ENCODE measurements at places on chromosomes 12 and 14.

GRCh38 chr12:108425238-108425795, 86.2 kb upstream of the CMKLR1 start:
- no peaks in the 10 kb centered on the region for H3K27me3 ChIP-seq
- no peak overlapping the region for H3K4me3 ChIP-seq
- no peak for DNase-seq

DNA sequence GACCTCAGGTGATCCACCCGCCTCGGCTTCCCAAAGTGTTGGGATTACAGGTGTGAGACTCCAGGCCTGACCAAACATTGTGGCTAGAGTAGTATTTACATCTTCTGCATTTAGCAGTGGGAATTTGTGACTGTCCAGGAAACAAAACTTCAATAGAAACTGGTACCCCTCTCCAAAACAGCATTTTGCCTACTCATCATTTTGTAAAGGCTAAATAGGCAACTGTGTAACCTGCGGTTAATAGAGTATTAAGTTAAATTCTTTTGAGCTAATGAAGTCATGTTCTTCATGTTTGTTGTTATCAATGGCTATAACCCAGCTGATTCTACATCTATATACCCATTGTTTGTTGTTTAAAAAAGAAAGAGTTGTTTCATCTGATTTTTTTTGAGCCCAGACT, 8.1 kb downstream of the CMAS start:
- H3K27me3 ChIP-seq = no peaks in the 10 kb centered on the region
- no peak for DNase-seq
- no peak overlapping the region for H3K4me3 ChIP-seq
- no peaks in the 10 kb centered on the region for H3K4me1 ChIP-seq

GRCh38 chr14:87457720-87458119, 535.3 kb downstream of the GALC start:
- H3K36me3 ChIP-seq = no peaks in the 10 kb centered on the region
- no peaks in the 10 kb centered on the region for H3K4me1 ChIP-seq
- no peak overlapping the region for H3K4me3 ChIP-seq

DNA sequence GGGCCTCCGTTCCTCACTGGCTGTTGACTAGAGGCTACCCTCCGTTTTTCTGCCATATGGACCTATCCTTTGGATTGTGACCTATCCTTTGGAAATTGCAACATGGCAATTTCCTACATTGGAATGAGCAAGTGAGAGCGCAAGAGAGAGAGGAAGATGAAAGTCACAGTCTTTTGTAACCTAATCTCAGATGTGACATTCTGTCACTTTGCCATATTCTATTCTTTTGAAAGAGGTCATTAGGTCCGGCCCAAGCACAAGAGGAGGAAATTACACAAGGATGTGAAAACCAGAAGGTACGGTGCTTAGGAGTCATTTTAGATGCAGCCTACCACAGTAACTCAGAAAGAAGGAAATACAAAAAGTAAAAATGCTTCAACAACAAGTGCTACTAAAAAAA, 47.3 kb upstream of the SRP54 start:
- H3K27ac ChIP-seq = no peak overlapping the region
- no peak for DNase-seq
- no peaks in the 10 kb centered on the region for H3K27me3 ChIP-seq
- no peaks in the 10 kb centered on the region for H3K36me3 ChIP-seq

- H3K27ac ChIP-seq = no peak overlapping the region
- H3K36me3 ChIP-seq = no peaks in the 10 kb centered on the region
- peaks cover 5% of the 10 kb centered on the region for H3K4me1 ChIP-seq
- no peak overlapping the region for H3K4me3 ChIP-seq
- H3K27me3 ChIP-seq = no peaks in the 10 kb centered on the region
Measured at GRCh38 chr12:104764225-104765091, 193.6 kb downstream of the SLC41A2 start.

- H3K36me3 ChIP-seq = no peaks in the 10 kb centered on the region
- DNase-seq = no peak
- H3K4me1 ChIP-seq = peaks cover 9% of the 10 kb centered on the region
- H3K4me3 ChIP-seq = no peak overlapping the region
Measured at GRCh38 chr12:124549629-124550028, 17.8 kb downstream of the NCOR2 start.

All from iPS DF 6.9 (cell line).